ENCODE measurements at places on chromosomes 6 and 20.
A peak's percentile ranks its signal among the peaks of the same experiment; 100 is the strongest.

DNA sequence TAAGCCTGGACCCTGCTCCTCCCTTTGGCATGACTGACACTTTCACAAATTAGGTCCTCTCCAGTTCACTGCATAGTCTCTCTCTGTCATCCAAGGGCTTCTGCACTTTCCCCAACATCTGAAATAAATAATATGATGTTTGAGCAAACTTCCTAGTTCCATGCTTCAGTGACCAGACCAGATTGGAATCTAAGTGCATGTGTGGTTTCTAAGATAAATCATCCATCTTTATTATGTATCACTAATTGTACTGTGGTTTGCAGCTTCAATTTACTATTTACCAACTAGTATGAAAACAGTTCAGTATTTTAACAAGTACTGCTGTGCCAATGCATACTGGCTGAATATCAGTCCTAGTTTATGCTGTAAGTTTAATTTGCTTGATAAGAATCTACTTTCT lies 18.7 kb downstream of the SESN1 start:
- DNase-seq = no peak

DNA sequence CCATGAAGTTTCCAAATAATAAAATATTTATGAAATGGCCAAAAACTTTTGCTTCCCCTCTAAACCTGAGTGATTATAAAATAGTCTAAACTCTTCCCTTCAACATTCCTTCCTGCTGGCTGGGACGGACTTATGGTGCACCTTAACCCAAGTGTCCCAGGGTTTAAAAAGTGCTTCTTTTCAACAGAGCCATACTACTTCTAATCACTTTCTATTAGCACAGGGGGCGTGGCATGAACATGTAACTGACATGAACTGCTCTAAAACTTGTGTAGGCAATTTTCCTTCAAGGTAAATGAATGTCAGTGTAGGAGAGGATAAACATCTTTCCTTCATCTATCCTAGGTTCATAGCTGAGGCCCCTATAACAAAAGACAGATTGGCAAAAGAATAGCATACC lies 163.6 kb upstream of the RIMS1 start:
- no peak for DNase-seq

GRCh38 chr6:71238351-71238750 lies 50.3 kb upstream of the OGFRL1 start:
- no peak for DNase-seq

DNA sequence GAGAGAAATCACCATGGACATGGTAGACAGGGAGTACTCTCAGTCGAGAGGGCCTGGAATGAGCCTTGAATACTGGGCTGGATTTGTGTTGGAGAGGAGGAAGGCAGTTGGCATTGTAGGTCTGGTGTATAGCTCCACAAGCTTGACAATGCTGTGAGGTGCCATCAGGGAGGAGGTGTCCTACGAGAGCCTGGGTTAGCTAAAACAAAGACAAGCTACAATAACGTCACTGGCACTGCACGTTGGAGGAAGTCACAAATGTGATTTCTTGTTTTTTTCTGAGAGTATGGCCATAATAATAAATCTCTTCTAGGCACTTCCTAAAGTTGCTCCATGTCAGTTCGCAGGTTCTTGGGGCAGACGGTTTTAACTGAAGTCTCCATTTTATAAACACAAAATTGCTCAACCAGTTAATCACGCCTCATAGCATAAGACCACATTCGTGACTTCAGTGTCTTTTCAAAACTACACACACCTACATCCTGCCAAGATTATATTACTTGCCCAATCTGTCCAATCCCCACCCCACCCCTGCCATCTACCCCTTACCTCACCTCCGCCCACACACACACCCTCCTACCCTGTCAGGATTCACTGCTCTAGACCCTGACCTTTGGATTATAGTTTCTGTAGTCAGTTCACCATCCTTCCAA lies 4.4 kb upstream of the HLA-DMB start:
- DNase-seq = no peak

DNA sequence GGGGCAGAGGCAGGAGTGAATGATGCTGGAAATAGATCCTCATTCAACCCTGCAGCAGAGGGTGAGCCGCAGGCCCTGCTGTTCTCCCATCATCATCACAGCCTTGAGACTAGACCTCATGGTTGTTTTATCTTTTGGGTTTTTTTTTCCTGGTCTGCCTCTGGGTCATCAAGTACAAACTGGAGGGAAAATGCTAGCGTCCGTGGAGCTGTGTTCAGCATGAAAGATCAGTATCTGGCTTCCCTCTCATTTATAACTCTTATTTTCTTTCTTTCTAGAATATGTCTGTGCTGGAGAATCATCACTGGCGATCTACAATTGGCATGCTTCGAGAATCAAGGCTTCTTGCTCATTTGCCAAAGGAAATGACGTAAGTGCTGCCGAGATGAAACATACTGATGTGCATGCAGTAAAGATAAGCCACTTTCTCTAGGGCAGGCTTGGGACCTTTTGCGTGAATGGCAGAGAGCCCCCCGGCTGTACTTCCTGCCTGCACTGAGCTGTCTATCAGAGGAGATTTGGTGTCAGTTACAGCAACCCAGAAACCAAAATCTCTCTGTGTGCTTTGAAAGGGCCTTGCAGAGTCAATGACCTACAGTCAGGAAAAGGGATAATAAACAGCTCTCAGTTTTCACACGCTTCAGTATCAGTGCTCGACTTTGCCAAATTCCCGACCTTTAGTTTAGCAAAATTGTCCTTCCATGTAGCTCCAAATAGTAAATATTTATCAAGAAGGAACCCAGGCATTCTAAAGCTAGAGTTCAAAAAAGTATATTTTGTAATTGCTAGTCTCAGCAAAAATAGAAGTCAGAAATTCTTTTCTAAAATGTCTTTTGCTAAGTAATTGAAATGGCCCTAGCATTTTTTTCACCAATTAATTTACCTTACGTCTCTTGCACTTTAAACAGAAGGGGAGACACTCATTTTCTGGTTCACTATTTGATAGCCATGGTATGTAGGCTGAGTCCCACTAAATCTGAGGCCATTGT lies 76.3 kb downstream of the MTFR2 start:
- DNase-seq = no peak

DNA sequence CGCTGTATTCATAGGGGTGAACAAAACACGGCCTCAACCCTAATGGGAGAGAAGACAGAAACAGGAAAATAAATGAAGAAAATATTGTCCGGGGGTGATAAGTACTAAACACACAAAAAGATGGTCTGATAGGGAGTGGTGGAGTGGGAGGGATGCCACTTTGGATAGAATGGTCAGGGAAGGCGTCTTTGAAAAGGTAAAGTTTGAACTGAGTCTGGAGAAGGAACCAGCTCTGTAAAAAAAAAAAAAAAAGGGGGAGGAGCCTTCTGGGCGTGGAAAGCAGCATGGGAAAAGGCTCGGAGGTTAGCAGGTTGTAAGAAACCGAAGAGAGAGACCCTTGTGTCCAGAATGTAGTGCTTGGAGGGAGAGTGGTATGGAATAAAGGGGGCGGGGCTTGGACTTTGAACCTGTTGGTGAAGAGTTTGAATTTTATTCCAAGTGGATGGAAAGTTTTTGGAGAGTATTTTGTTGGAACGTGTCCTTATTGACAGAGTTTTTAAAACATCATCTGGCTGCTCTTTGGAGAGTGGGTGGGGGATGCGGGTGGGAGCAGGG lies 1.8 kb downstream of the CHMP4B start:
- peak; percentile 54 for DNase-seq

DNA sequence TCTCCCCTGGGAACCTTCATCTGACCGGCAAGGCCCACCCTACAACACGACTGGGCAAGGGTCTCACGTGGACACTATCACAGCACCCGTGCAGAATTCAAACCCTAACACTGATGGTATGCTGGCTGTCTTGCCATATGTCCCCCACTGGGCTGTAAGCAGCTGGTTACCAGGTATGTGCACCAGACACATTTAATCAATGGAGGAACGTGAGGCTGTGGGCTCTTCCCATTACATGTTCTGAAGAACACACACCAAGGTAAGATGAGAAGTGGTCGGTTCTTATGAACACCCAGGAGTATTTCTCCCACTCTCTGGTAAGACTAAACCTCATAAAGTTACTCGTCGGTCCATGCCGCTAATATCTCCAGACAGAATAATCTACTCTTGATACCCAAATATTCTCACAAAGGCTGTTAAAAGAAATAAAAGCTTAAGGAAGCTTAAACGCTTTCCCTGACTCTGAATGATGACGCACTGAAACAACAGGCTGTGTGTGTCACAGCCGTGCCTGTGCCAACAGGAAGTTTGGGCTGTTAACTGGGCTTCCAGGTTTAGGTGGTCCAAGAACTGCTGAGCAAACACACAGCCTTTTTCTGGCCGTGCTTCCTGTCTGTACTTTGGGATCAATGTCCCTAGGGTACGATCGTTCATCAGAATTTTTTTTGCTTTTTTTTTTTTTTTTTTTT lies 75.3 kb downstream of the SLC23A2 start:
- DNase-seq = no peak

- no peak for DNase-seq
These were observed 480.5 kb upstream of the HTR1E start for GRCh38 chr6:86456821-86457220.

- DNase-seq = no peak
These were observed 369.1 kb upstream of the MARCKS start for GRCh38 chr6:113488061-113488460.

DNA sequence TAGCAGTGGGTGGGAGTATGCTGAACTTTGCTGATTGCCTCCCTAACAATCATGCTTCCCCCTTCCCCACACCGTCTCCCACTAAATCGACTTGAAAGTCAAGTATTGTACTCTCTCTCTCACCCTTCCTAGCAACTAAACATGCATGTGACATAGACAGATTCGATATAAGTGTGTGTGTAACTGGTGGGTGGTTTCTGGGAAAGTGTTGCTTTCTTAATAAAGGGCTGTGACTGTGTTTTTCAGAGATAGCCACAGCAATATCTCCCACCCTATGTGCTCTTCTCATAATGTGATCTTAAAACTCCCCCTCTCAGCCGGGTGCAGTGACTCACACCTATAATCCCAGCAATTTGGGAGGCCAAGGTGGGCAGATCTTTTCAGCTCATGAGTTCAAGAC lies 49.3 kb upstream of the E2F3 start:
- DNase-seq = no peak

GRCh38 chr6:137443901-137444300 lies 50.3 kb downstream of the OLIG3 start:
- DNase-seq = peak; percentile 2

DNA sequence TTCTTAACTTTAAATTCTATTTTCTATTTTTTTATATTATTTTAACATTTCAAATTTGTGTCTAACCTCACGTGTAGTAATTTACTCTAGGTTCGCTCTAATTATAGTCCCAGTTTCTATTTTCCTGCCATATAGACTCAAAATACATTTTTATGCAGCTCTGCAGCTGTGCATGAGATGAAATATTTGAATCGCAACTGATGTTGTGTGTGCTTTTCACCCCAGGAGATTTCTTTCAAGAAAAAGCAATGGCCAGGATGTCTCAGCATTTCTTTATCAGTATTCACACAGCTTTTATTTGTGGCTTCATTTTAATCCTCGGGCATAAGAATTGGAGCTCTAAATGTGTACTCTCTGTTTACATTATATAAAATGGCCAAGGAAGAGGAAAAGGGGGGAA lies 157.6 kb downstream of the HDGFL1 start:
- DNase-seq = no peak

DNA sequence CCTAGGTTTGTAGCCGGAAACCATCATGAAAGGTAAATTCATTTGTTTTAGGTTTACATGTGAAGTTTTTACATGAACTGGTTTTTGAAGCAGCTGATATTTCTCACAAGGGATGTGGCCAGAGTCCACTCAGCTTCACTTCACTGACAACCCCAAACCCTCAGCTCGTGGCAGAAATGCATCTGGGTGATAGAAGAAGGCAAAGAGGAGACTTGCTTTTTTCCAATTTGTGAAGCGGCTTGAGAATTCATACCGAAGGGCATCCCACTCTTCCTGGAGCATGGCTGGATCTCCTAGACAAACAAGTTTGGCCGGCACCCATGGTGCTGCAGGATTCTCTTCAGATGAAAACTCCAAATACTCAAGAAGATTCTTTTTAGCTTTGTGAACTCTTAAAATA lies 392.8 kb upstream of the CNR1 start:
- no peak for DNase-seq

DNA sequence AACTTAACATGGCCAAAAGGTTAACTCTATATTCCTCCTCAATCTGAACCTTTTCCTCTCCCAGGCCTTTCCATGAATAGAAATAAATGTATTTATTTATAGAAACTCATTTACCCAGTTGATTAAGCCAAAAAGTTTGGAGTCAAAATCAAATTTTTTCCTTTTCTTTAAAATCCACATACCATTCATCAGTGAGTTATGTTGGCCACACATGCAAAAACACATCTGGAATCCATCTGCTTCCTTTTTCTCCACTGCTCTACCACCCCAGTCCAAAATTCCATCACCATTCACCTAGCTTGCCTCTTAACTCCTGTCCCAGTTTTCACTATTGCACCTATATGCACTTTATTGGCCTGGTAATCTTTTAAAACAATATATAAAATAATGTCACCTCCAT lies 62.4 kb upstream of the TMEM200A start:
- DNase-seq = no peak

GRCh38 chr6:14350210-14350609 lies 232.6 kb downstream of the CD83 start:
- DNase-seq = no peak

GRCh38 chr6:46273911-46274310 lies 103.1 kb upstream of the ENPP5 start:
- DNase-seq = no peak

DNA sequence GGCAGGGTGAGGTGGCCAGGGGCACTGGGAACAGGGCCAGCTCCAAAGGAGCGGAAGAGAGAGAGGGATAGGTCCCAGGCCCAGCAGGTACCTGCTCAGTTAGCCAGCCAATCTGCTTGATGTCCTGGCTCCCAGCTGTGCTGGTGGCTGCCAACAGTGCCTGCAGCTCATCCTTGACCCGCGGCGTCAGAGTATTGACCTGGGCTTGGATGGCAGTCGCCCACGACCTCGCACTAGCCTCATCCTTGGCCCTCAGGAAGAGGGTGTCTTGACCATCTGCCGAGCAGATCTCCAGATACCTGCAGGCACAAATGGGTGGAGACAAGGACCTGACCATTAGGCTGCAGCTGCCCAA lies 11.1 kb upstream of the CDK5RAP1 start:
- no peak for DNase-seq

GRCh38 chr20:13821876-13822275 lies 37.0 kb downstream of the NDUFAF5 start:
- no peak for DNase-seq

GRCh38 chr6:169626649-169627048 lies 75.2 kb downstream of the WDR27 start:
- peak; percentile 28 for DNase-seq

GRCh38 chr20:61517419-61517818 lies 265.4 kb downstream of the CDH4 start:
- DNase-seq = peak; percentile 58

GRCh38 chr6:55636406-55637102 lies 57.6 kb upstream of the HMGCLL1 start:
- DNase-seq = no peak

- no peak for DNase-seq
These were observed 1.5 kb downstream of the PSMG4 start for GRCh38 chr6:3260296-3260695.

DNA sequence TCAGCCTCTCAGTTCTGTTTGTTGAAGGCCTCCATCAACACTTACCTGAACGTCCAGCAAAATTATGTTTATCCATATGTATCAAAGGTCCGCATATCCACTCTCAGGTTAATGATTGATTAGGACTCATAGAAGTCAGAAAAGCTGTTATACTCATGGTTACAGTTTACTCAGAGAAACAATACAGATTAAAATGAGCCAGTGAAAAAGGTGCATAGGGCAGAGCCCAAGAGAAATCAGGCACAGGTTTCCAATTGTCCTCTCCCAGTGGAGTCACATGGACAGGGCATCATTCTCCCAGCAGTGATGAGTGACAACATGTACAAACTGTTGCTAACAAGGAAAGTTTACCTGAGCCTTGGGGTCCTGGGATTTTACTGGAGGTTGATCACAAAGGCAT lies 36.2 kb downstream of the THEMIS start:
- DNase-seq = no peak
